ENCODE measurements at places on chromosomes 4 and X.

- DNase-seq: peak; percentile 49
Measured at GRCh38 chrX:108224727-108225621, 133.4 kb downstream of the ATG4A start.

DNA sequence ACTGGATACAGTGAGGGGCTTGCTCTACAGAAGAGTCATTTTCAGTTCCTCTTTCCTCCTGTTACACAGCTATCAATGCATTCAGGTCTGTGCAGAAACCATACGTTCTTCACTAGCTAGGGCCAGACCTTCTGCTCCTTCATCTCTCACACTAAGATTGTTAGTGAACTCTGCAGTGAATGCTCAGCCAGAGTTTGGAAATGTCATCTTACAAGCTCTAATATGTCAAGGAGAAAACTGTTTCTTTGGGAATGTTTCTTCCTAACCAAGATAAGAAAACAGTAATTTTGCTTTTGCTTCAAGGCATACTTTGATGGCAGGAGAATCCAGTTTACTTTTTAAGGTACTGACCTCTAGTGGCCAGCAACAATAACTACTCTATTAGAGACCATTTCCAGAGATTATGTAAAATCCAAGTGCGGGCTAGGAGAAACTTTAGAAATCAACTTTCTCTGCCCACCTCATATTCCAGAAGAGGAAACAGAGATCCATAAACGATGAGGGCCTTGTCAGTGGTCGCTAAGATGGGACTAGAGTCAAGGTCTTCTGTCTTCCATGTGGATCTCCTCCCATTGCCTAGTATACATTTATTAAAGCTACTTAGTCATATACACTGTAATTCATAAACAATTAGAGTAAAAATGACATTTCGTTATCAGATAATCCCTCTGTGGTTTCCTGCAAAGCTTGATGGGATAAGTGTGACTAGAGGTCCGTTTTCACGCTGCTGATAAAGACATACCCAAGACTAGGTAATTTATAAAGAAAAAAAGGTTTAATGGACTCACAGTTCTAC is 12.1 kb upstream of the CC2D2A start:
- peak; percentile 76 for DNase-seq

DNA sequence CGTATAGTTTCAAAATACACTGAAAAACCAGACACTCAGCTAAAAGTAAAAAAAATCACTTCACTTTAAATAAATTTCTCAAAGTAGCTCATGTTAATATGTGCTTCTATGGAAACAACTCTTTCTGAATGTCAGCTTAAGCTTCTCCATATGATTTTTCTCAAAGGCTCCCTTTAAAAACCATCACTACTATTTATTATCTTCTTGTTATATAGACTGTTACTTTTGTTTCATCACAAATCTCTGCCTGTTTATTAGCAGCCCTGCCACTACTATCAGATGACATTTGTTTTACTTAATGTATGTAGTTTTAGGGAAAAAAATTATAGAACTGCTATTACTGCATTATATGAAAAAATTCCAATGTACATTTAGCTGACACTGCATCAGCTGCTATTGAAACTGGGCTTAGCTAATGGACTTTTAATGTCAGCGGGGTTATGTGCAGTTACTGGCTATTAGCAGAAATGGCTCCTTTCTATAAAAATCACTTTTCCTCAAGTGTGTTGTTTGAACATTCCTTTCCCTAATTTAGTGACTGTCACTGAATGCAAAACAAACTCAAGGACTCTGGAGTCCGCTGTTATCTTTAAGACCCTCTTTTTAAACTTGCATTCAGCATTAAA is 10.8 kb downstream of the UNC5C start:
- DNase-seq: no peak

- DNase-seq: no peak
Measured at GRCh38 chr4:136763919-136764318, 768.4 kb downstream of the PCDH18 start.

DNA sequence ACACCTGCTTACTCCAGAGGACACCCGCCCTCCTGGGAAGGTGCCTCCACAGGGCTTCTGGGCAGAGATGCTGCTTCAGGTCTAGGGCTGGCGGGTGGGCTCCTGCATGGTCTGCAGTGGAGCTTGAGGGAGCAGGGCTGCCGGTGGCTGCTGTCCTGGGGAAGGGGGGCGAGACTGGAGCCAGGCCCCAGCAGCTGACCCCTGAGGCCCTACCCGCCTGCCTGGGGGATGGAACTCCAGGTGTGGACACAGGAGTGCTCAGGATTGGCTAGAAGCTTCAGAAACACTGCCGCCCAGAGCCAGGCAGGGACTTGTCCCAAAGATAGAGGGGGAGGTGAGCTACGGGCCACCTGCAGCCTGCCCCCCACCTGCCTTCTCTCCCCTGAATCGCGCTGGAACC is 33.0 kb upstream of the ADRA2C start:
- no peak for DNase-seq

GRCh38 chr4:13900780-13901179 is 273.3 kb upstream of the BOD1L1 start:
- no peak for DNase-seq

DNA sequence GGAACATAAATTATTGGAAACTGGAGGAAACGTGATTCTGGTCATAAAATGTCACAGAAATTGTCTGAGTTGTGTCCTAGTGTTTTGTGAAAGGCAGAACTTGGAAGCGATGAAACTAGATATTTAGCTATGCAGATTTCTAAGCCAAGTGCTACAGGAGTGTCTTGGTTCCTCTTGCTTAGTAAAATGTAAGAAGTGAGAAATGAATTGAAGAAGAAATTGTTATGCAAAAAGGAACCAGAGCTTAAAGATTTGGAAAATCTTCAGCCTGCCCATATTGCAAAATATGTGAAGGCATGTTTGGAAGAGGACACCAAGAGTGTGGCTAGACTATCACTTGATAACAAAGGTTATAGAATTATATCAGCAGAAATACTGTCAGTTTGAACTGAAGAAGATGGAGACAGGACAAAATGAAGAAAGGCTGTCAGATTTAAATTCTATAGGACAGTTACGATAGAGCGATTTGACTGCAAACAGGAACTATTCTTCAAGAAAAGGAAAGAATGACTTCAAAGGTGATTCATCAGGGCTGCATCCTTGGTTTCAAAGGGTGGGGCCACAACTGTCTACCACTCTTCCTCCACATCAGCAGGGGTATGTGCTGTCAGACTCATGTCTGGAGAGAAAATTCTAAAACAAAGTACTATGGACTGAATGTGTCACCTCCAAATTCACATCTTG is 9.4 kb upstream of the CDS1 start:
- DNase-seq: no peak

DNA sequence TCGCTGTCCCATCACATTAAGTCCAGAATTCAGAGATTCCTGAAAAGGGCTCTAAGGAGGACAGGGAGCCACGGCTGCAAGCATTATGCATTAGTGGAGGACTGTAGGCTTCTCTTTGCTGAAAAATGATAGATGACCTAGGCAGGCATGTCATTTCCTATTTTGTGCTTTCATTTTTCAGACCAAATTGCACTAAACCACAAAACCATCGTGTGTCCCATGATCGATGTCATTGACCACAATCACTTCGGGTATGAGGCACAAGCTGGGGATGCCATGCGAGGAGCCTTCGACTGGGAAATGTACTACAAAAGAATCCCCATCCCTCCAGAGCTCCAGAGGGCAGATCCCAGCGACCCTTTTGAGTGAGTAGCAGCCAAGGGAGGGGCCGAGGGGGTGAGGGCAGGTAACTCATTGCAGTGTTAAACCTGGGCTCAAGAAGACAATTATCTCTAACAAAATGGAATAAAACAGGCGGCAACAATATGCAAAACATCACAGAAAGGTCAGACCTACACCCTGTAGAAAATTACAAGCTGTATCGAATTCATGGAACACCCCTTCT is 355.2 kb upstream of the GALNT7 start:
- peak; percentile 4 for DNase-seq

DNA sequence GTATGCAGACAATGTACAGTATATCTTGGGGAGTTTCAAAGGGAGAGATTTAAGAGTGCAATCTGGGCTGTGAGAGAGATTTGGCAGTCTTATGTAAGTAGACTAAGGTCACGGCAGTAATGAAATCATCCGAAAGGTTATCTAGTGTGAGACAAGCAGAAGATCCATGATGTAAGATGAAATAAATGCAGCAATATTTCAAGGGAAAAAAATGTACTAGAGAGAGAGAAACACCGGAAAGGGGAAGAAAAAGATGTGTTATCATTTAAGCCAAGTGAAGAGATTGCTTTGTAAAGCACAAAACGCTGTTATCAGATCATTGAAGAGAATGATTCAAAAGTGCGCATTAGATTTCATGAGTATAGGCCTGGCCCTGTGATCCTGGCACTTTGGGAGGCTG is 88.4 kb upstream of the GUCY1A1 start:
- DNase-seq: no peak

- peak; percentile 80 for DNase-seq
Measured at GRCh38 chrX:130108647-130109428, 1.5 kb downstream of the ELF4 start.

DNA sequence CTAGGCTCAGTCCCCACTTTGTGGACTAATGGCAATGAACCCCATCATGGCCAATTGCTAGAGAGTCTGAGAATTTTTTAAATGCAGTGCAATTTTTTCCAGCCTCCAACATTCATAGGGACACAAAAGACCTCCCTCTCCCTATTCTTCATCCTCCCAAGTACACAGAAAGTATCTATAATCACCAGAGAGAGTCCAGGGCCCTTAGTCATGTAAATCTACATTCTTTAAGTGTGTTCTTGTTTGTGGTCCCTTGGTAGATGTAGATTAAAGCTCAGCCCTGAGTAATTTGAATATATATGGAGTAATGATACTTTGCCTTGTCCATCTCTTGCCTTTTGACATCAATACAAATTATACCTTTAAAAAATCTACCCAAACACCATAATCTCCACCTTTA is 51.3 kb upstream of the ATXN3L start:
- no peak for DNase-seq

DNA sequence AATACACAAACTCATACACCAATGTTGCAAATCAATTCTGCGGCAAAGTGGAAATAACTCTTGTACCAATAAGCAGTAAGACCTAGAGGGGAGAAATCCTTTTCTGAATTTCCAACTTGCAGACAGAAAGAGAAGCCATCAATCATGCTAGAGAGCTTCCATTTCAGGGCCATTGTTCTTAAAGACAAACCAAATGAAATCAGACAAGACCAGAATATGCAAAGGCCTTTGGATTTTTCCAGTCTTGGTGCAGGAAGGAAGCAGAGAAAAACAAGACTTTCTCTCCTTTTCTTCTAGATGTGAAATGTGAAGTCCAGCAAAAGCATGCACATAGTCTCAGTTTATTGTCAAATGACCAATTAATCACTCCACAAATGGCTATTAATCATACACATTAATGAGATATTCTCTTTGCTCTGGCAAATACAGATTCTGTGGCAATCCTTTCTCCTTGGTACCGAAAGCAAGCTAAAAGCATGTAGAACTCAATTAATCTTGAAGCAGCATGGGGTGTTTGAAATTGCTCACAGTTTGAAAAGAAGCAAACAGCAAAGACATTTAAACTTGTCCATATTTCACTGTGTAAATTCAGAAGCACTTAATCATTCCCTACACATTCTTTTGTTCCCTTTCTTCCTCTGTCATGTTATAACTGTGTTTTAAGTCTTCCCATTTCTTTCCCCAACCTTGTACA is 466.1 kb downstream of the GPAT3 start:
- no peak for DNase-seq

GRCh38 chr4:74543231-74543781 is 98.4 kb downstream of the AREG start:
- no peak for DNase-seq

DNA sequence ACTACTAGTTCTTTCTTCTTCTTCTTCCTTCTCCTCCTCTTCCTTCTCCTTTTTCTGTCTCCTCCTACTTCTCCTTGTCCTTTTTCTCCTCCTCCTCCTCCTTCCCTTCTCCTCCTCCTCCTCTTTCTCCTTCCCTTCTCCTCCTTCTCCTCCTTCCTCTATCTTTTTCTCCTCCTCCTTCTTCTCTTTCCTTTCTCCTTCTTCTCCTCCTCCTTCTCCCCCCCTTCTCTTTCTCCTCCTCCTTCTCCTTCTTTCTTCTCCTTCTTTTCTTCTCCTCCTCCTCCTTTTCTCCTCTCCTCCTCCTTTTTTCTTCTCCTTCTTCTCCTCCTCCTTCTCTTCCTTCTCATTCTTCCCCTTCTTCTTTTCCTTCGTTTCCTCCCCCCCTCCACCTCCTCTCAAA is 21.8 kb upstream of the NAP1L5 start:
- peak; percentile 13 for DNase-seq

GRCh38 chr4:53419208-53419607 is 41.8 kb downstream of the FIP1L1 start:
- DNase-seq: no peak

- DNase-seq: no peak
Measured at GRCh38 chr4:22556495-22556894, 40.6 kb upstream of the ADGRA3 start.

DNA sequence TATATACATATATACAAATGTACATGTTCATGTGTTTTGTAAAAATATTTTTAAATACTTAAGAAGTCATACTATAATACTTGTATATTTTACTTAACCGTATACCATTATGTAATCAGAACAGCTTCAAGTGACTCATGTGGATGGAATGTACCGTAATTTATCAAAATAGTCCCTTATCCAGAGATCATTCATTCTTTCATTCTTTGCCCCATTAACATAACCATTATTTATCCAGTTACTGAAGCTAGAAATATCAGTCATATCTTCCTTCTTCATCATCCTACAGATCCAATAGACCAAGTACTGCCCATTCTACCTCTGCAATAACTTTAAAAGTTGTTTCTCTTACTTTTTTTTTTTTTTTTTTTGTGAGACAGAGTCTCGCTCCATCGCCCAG is 164.2 kb downstream of the MAB21L2 start:
- no peak for DNase-seq

- DNase-seq: no peak
Measured at GRCh38 chr4:123913598-123913997, 517.0 kb downstream of the SPRY1 start.

- no peak for DNase-seq
Measured at GRCh38 chr4:139965789-139966188, 188.2 kb downstream of the MAML3 start.

- no peak for DNase-seq
Measured at GRCh38 chr4:166312166-166312565, 439.1 kb downstream of the TLL1 start.

GRCh38 chr4:67048530-67048929 is 496.8 kb downstream of the CENPC start:
- no peak for DNase-seq

GRCh38 chrX:68851082-68851481 is 22.3 kb downstream of the EFNB1 start:
- DNase-seq: no peak

DNA sequence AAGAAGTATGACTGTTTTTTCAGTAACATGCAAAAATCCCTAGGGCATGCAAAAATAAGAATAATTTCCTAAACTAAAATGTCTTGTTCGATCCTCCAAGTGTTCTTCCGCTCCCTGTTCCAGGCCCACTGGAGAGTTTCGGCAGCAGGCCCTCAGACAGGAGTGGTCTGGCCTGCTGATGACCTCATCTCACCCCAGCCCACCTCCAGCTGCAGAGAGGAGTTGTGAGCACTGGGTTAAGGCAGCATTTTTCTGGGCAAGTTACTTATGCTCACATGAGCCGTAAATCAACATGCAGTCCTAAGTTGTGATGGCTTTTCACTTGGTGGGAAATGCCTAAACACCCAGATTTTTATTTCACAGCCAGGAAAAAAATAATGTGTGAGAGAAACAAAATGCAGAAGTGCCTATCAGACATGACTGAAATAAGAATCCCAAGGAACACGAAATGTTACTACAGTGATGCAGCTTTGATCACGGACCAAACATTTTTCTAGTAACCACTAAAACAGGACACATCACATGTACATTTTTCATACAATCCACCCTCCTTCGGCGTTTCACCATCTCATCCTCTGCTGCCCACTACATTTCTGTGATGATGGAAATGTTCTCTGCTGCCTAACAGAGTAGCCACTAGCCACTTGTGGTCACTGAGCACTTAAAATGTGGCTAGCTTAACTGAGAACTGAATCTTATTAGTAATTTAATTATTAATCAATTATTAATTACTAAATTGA is 153.3 kb upstream of the TBL1X start:
- DNase-seq: no peak

Measured in KBM-7 (cell line).